ENCODE measurements at places on chromosomes 3 and 15.

GRCh38 chr15:51079226-51079625 lies 15.5 kb downstream of the TNFAIP8L3 start:
- DNase-seq = no peak

GRCh38 chr15:84009616-84010015 lies 226.0 kb upstream of the GOLGA6L4 start:
- DNase-seq = no peak

GRCh38 chr15:100095541-100096247 lies 246.1 kb downstream of the ADAMTS17 start:
- no peak for DNase-seq

- no peak for DNase-seq
These were observed 43.1 kb upstream of the LIMD1 start for GRCh38 chr3:45551214-45552010.

- no peak for DNase-seq
These were observed 290.5 kb downstream of the PLCL2 start for GRCh38 chr3:17175187-17175807.

- no peak for DNase-seq
These were observed 13.8 kb downstream of the TLNRD1 start for GRCh38 chr15:81014446-81015093.

DNA sequence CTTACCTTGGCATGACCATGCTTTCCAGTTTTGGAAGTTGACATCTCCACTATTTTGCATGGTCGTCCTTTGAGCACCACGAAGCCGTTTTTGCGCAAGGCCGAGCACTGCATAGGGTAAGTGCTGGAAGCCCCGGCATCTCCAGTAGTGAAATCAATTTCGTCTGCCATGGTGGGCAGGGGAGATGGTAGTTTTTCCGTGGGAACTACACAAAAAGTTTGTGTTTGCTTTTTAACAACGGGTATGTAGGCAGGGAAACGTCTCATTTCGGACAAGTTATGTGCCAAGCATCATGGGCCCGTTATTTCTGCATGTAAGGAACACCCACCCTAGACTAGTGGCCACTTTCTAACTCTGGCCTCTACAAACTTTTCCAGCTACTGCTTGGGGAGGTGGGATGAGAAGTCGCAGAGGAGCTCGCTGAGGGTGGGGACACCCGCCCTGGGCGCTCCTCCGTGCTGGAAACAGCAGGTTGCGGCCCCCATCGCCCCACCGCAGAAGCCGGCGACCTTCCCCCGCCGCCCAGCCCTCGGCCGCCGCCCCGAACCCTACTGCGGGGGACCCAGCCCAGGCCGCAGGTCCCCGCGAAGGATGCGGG lies 701 bp downstream of the EIF5A2 start:
- DNase-seq = peak; percentile 4

DNA sequence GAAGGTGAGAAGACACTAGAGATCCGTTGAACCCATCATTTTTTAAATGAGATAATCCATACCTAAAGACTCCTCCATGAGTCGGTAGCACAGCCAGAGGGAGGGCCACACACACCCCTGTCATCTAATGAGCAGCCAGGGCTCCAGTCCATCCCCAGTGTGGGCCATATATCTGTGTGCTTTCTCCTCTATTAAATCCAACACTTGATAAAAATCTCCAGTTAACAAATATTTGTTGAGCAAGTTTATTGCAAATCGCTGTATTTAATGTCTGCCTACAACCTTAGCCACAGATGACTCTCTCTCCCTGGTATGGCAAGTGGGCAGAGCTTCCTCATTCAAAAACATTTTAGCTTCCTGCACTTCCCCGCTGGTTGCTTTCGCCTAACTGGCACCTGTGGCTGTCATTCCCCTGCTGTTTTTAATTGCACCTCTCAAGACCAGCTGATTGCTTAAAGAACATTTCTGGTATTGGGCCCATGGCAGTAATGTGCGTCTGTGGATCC lies 82.8 kb downstream of the SMAD3 start:
- no peak for DNase-seq

DNA sequence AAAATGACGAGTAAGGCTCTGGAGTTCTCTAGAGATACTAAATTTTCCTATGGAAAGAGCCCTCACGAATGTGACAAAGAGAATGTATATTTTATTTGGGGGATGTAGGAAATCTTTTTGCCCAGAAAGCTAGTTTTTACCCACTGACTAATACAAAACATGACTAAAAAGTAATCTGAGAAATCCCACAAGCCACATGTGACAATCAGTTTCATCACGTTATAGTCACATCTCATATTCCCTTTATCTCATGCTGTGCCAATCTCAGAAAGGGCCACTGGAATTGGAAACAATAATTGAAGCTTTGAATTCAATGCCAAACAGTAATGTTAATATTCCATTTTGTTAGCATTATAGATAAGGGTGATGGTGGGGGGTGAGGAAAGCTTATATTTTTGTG lies 509.0 kb upstream of the GOLIM4 start:
- no peak for DNase-seq

- DNase-seq = no peak
These were observed 174.8 kb upstream of the BCL6 start for GRCh38 chr3:187920030-187920429.

DNA sequence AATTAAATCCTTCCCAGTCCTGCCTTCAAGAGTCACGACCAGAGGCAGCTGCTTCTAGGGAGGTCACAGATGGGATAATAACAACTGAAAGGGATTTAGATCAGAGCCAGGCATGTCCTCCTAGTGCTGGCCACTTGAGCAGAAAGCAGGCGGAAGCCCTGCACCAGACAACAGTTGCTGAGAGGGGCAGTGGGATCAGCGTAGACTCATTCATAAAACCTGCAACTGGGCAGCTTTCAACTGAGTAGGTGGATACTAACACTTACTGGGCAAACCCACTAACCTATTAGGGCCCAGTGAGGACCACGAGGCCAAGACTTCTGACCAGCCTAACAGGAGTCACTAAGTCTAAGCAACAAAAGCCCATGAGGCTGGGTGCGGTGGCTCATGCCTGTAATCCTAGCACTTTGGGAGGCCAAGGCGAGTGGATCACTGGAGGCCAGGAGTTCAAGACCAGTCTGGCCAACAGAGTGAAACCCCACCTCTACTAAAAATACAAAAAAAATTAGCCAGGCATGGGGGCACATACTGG lies 67.0 kb downstream of the DAPK2 start:
- no peak for DNase-seq

DNA sequence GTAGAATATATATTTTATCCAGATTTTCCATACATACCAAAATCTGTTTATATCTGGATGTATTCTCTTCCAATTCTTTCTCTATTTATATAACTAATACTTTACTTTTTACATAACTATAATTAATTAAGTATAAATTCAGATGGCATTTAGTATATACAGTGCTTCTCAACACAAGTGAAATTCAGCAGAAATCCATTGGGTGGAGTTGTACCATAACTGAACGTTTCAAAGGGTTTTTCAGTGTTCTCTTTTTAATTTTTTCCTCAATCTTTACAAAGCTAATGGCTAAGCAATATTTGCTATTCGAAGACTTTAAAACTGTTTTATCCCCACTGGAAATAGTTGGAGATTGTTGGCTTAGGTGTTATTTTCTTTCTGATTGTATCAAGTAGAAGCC lies 13.9 kb upstream of the ZBBX start:
- DNase-seq = no peak

- DNase-seq = no peak
These were observed 140.4 kb upstream of the TP63 start for GRCh38 chr3:189490749-189491148.

GRCh38 chr15:51313074-51313393 lies 25.4 kb downstream of the CYP19A1 start:
- no peak for DNase-seq

GRCh38 chr3:55322638-55323037 lies 164.5 kb downstream of the WNT5A start:
- no peak for DNase-seq

DNA sequence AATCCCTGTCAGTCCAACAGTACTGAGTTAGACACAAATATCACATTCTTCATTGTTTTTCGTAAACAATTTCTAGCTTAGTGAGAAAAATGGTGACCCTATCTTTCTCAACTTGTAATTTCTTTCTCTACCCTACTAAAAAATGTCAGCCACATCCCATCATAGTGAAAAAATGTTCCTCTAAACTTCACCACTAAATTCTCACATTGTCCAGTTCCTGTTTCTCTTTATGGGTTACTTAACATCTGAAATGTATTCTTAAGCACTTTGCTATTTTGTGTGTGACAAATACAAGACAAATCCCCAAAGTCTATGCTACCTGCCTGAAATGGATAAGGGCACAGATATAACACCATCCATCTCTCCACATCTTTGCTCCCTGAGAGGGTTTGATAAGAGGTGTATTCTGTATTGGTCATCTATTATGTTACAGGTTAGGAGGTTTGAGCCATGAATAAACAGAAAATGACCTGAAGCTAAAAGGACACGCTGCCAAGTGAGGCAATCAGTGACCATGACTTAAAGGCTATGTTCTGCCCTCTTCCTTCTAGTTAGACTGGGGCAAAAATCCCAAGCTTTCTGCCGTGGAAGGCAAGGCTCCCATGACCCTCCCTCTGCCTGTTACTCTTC lies 118.2 kb downstream of the GADL1 start:
- no peak for DNase-seq

- no peak for DNase-seq
These were observed 102.9 kb downstream of the SEMA6D start for GRCh38 chr15:47820057-47820746.

DNA sequence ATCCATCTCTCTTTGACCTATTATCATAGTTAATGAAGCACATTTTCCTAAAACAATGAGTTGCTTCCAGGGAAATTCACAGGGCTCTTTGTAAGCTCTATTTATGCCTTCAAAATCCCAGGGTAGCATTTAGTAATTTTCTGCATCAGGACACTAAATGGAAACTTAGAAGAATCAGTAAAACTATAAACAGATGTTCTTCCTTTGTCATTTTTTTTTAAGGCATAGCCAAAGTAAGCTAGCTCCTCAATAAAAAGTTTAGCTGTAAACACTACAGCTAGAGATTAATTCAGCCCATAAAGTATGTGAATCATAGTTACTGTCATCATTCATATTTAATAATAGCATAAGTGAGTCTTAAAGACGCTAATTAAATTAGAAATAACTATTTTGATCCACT lies 79.3 kb downstream of the RPL22L1 start:
- DNase-seq = no peak

DNA sequence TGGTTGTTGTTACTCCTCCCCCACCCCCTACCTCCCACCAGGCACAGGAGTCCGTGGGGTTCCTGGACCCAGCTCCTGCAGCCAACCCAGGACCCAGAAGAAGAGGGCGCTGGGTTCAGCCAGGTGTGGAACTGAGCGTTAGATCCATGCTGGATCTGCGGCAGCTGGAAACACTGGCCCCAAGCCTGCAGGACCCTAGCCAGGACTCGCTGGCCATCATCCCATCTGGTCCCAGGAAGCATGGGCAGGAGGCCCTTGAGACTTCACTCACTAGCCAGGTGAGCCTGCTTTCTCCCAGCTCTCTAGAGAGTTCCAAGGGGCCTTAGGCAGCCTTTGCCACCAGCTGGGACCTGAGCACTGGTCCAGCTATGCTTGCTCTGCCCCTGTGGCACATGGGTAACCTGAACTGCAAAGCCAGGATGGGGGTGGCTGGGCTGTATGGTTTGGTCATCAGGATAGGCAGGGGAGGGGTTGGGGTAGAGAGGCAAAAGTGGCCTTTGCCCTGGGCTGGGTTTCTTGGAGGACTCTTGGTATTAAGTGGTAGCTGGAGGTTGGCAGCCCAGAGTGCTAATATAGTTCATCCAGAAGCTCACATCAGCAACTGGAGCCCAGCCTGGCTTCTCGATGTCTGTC lies 7.0 kb upstream of the JMJD7 start:
- DNase-seq = no peak

DNA sequence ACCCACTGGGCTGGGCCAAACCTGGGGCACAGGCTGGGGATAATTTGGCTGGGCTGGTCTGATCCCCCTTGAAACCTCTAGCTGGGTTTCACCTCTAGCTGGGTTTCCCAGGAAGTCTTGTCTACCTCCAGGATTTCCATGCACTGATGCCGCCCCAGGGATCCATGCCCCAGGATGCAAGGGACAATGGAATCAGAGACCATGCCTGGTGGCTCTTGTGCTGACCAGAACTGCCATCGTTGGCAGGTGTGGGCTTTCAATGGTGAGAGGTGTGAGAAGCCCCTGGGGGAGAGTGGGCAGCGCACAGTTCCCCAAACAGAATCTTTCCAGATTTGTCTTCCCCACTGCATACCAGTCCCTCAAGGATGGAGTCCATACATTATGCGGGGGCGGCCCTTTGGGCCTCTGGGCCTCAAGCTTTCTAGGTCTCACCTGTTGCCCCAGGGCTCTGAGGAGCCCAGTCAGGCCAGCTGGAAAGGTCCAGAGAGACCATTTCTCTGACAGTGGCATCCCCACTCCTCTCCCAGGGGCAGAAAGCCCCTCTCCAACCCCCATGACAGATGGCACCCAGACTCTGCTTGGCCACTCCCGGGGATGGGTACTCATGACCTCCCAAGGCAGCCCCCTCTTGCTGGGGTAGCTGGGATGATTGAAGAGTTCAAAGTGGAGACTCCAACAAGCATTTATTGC lies 35.4 kb downstream of the EPHB3 start:
- no peak for DNase-seq
